ENCODE measurements at places on chromosomes 12 and 14. TPM values are rescaled to one million over a fixed set of nuclear protein-coding genes. Genes with fewer than 3 reads are reported as not detected.

DNA sequence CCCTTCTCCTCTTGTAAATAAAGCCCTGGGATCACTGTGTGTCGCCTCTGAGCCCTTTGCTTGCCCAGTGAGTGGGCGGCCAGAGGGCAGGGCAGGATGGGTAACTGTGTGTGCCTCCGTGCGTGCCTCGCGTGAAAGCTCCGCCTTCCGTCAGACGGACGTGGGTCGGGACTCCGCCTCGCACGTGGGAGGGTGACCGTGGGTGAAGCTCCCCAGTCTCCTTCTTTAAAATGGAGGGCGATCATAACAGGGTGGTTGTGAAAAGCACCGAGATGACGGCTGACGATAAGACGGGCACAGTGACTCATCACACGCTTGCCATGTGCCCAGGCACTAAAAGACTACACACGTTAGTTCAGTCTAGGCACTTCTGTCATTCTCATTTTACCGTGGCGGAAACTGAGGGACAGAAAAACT lies 9.2 kb downstream of the PHB2 start:
- DNase-seq: no peak

DNA sequence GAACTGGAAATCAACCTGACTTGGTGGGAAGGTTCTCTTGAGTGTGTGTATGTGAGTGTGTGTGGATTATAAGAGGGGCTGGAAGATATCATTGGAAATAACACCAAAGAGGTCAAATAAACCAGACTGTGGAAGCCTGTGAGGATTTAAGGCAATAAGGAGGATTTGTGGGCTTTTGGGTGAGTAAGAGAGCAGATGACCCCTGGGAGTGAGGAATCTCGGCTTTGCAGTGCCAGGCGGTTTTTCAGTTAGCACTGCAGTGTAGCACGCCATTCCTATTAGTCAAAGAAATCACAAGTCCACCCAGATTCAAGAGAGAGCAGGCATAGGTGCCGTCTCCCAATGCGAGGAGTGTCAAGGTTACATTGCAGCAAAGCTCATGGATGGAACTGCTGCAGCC lies 63.3 kb downstream of the CALM1 start:
- DNase-seq: no peak

DNA sequence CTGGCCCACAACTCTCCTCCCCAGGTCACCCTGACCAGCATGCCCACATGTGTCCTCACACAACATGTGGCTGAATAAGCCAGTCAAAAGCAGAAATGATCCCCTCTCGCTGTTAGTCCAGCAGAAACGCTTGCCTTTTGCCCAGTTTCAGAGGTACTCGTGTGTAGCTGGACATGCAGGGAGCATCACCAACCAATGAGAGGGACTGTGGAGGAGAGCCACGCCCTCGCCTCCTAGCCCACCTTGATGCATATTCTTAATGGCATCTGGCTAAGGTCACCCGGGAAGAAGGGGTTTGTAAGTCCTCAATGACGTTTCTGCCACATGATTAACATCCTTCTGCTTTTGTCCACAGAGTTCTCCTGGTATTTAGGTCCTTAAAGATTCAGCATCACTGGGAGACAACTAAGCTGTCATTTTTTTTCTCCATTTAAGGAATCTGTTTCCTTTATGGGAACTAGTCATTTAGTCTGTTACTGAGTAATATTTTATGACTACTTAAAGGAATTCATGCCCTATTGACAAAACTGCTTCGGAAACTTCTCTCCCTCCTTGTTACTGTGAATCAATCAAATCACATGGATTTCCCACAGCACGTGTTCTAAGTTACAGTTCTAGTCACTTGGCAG lies 134.0 kb downstream of the GCH1 start:
- DNase-seq: no peak

DNA sequence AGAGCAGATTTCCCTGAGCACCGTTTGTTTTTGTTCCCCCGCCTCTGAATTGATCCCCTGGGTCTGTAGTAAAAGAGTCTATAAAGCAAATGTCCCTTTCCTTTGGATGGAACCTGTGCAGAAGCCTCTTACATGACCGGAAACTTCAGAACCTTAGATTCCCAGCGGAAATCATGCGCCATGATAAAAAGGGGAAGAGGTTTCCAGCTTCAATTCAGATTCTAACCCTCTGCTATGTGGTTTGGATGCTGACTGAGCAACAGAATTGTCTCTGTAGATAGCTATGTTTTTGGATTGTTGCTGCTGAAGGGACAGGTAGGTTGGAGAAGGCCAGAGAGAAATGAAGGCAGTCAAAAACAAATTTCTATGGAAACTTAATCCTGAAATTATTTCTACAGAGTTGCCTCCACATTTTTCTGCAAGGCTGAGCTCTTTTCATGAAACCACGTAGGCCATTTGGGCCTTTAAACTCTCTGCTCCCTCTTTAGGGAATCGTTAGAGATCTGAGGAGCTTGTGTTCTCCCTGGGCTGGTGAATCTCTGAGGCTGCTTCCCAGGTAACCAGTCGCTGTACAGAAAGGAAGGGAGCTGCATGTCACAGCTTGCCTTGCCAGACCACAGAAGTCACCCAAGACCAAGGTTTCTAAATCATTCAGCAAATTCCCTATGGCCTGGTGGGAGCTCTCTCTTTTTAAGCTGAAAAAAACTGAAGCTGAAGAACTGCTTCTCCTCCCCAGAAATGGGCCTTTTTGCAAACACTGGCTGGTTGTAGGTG lies 28.7 kb upstream of the OR10P1 start:
- no peak for DNase-seq

GRCh38 chr12:69595689-69596088 lies 10.4 kb downstream of the CCT2 start:
- no peak for DNase-seq

DNA sequence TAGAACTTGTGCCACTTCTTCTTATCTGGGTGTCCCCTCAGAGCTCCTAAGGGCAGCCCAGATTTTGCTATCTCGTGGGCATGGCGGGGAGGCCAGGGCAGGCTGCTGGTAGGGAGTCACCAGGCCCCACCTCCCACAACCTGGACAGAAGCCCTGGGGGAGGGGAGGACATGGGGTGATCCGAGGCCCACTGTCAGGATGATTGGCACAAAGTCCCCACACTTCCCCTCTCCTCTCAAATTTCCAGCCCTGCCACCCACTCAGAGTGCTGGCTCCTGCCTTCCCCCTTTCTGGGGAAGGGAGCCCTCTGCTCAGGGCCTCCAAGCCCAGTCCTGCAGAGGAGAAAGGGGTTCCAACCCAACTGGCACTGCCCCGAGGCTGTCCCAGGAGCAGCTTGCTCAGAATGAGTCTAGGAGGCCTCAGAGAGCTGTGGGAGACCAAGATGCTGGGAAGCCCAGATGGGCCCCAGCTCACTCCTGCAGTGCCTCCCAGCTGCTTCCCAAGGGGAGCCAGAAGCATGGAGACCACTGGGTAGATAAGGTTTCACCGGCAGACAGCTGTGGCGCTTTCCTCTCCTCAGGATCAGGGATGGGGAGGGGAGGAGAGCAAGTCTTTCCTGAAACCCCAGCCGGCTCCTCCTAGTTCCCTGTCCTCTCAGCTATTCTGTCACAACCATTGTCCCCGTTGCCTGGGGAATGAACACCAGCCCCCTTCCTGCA lies 82.8 kb downstream of the B4GALNT3 start:
- no peak for DNase-seq

Gene MIP
- total RNA-seq: not detected

Gene PPP1R12A
- 47.4 TPM for total RNA-seq

Gene CLEC2A
- total RNA-seq: not detected

Gene GLIPR1L1
- total RNA-seq: not detected

Gene INHBC
- not detected for total RNA-seq
